ENCODE measurements at places on chromosomes 7 and 10.

GRCh38 chr10:101902032-101902819 lies 58.6 kb upstream of the KCNIP2 start:
- DNase-seq, result no peak

DNA sequence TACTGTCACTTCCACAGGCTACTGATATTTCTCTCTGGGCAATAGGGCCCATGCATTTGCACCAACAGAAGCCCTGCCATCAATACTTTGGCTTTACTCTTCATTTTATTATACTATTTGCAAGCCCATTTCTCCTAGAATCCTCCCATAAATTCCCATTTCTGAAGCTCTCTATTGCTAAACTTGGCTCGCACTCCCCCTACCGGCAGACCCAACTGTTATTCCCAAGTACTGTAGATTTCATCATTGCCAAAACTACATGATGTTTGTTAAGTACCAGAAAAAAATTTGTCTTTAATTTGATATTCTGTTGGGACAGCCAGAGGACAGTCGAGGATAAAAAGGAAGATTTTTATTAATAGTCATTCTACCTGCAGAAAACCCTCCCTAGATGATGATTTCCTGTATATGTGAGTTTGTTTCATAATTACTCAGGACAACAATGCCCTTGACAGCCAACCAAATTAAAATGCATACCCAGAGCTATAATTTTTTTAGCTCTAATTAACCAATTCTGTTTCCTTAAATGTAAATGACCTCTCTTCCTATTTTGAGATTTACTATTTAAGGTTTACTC lies 298.6 kb downstream of the REEP3 start:
- DNase-seq, result no peak

DNA sequence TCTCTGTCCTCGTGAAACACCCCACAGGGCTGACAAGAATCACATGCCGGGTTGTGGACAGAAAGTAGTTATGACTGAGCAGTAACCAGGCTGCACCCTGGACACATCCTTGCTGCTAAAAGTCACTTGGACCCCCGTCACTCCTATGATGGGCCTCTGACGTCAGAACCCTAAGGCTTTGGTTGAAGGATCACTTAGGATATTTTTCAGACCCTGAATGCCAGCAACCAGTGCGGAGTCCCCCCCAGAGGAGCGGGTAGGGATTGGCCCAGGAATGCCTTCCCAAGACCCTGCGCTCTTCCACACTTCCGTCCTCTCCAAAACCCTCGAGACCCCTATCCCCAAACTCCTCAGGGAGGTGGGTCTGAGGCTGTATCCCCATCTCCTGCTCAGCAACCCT lies 52.1 kb downstream of the CFAP46 start:
- no peak for DNase-seq

- no peak for DNase-seq
Measured at GRCh38 chr7:132395361-132395760, 180.9 kb downstream of the PLXNA4 start.

DNA sequence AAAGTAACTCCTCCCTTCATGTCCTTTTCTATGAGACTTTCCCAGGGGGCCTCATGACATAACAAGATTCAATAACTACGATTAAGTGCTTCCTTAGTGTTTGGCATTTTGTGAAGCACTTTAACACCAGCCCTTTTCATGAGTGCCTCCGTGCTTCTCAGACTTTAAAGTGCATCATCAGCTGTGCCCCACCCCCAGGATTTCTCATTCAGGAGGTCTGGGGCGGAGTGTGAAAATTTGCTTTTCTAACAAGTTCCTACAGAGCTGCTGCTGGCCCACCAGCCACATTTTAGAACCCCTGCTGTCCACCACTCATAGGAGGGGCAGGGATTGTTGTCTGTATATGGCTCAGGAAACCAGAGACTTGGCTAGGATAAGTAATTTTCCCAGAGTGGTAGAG lies 445.3 kb downstream of the LRMDA start:
- no peak for DNase-seq

DNA sequence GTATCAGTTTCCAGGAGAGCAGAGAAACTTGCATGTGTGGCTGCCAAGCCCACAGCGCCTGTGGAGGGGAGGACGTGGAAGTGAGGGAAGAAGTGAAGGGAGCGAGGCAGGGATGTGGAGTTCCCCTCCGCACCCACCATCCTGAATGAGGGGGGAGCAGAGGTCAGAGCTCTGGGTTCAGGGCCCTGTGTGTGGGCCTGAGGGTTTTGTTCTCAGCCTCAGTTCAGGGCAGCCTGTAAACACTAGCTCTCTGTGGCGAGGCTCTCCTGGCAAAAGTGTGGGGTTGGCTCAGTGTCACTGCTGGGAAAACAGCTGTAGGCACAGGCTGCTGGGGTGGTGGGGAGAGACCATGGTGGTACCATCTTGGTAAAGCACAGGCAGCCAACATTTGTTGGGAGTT lies 108.4 kb downstream of the C10orf105 start:
- no peak for DNase-seq

- no peak for DNase-seq
Measured at GRCh38 chr7:154693661-154694060, 309.3 kb downstream of the PAXIP1 start.

DNA sequence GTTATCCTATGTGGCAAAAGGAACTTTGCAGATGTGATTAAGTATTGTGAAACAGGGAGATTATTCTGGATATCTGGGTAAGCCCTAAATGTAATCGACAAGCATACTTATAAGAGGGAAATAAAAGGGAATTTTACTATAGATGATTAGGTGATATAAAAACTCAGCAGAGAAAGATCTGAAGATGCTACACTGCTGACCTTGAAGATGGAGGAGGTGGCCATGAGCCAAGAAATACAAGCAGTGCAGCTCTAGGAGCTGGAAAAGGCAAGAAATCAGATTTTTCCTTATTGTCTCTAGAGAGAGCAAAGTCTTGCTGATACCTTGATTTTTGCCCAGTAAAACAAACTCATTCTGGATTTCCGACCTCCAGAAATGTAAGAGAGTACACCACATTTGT lies 67.7 kb downstream of the BRAF start:
- DNase-seq, result no peak

GRCh38 chr10:119222537-119222936 lies 15.2 kb downstream of the GRK5 start:
- DNase-seq, result no peak

GRCh38 chr7:67894746-67895145 lies 898.1 kb downstream of the TYW1 start:
- DNase-seq, result no peak

GRCh38 chr7:143351060-143351459 lies 11.5 kb downstream of the FAM131B start:
- DNase-seq, result no peak

- DNase-seq, result no peak
Measured at GRCh38 chr7:105444342-105444987, 55.7 kb upstream of the SRPK2 start.

- no peak for DNase-seq
Measured at GRCh38 chr7:101953248-101953819, 135.9 kb downstream of the CUX1 start.

DNA sequence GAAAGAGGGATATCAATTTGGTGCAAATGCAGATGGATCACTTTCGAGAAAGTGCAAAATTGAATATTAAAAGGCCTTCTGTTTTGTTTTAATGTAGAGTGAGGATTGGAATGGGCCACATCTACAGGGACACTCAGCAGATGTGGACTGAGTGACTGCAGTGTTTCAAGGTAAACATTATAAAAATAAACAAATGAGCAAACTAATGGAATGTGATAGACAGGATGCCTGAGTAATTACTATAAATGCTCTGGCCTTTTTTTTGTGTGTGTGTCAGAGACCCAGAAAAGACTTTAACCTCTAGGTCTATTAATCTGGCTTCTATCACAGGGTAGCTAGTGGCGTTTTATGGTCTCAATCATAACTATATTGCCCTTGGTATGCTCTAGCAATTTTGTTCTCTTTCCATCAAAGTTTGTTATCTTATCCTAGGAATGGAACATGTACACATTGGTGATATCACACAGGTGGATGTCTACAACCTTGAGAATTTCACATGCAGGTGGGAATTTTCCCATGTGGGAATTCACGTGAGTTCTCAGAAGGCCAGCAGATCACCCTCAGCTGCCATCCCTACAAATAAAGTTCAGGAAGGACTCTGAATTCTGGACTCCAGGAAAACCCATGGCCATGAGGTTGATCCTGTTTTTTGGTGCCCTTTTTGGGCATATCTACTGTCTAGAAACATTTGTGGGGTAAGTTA lies at the start of gene CPA2:
Gene CPA2, plus strand, starts transcription at position 606 of the 703 bp plus-strand sequence. Its CDS starts 19 bp downstream, at position 625.
- DNase-seq, result no peak

DNA sequence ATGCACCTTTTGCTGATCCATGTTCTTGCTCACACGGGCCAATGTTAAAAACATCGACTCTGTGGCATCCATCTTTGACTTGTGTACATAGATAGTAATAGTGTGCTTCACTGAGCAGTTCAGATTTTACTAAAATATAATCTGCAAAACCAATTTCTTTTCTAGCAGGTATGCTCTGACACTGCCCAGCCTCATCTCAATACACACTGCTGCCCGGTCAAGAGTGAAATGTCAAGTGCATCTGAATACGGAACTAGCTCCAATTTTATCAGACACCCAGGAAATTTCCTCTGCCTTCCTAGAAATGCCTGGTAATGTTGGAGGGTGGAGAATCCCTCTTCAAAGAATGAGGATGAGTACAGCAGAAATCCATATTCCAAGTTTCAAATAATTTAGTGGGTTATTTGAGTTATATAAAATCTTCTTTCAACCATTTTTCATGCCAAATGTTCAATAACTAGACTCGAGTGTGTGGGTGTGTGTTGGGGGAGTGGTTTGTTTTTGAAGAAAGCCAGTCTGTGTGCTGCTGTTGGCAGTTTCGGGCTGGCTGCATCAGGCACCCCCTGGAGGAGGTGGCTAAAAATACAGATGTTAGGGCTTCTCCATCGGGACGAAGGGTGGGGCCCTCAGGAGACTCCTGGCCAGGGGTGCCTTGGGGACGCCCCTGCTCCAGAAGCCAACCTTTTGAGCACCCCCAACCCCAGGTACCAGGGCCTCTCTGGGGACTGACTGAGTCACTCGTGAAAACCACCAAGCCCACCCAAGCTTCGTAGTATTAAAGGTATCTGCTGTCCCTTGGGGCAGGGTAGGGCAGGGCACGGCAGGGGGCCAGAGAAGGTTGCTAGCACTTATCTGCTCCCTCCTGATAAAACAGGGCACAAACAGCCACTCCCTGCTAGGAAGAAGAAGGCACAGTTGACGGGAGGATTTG lies 15.4 kb downstream of the CTBP2 start:
- no peak for DNase-seq

DNA sequence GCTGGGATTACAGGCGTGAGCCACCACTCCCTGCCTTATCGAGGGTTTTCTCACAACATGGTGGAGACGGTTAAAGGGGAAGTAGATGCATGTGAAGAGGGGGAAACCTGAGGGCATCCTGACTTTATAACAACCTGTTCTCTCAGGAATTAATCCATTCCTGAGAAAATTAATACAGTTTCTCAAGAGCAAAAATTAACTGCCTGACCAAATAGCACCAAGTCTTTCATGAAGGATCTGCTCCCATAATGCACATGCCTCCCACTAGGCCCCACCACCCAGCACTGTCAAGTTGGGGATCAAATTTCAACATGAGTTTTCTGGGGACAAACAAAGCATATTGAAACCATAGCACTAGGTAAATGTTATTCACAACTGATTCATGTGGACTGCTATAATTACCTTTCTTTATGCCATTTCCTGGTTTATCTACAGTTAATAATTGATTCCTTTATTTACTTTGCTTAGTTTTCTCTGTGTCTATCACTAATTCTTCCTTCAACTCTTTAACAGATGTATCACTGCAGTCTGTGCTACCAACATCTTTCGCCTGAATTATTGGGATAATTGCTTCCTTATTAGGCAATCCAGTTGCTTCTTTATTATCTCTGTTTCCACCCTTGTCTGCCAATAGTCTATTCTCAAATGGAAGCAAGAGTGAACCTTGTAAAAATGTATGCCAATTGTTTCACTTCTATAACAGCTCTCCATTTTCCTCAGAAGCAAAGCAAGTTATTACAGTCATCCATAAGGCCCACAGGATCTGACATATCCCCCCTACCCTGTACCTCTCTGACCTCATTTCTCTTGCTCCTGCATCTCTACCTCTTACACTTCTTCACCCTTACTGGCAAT lies 12.9 kb upstream of the MICU1 start:
- no peak for DNase-seq

DNA sequence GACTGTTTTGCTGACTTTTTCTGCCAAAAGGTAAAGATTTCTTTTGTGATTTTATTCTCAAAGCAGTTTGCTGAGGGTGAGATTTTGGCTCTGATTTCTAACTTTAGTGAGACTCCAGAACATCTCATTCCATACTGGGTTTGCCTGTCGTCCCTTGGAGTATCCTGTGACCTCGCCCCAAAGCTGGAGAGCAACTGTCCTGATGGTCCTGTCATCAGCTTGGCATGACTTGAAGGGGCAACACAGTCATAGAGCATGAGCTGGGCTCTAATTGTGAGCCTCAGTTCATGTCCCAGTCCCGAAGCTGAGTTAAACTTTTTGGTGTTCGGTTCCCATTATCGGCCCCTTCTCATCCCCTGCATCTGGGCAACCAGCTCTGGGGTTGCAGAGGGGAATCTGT lies 23.4 kb downstream of the C10orf90 start:
- DNase-seq, result no peak

GRCh38 chr10:69848454-69848853 lies 46.7 kb downstream of the COL13A1 start:
- DNase-seq, result no peak

DNA sequence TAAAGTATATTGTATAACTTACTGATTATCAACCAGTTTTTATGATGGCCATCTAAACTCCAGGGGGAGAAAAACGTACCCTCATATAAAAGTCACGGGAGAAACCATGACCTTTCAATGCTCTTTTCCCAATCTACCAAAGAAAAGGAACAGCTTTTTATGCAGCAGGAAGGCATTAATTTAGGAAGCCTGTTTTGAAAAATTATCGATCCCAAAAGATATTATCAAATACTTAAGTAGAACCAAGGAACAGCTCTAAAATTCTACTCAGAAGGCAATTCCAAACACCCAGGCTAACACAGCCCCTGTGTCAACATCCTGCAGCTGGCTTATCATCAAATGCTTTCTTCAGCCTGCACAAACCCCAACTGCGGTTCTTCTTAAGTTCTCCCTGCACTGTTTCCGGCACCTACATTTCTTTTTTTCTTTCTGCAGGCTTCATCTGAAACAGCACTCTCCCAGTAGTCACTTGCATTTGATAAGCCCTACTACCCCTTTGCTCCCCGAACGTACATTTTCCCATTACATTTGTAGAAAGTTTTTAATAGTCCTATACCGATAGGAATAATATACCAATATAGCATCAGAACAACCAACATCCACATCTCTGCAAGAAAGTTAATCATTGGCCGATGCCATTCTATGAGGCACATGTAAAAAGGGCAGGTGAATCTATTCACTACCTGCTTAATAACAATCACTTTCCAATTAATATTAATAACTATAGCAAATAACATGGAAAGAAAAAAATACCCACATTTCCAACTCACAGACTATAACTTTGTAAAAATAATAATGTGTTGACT lies 47.9 kb downstream of the PIP4K2A start:
- DNase-seq, result peak; percentile 73

- DNase-seq, result no peak
Measured at GRCh38 chr7:34133983-34134782, 228.8 kb downstream of the BMPER start.

- DNase-seq, result no peak
Measured at GRCh38 chr10:97888134-97888533, 38.5 kb downstream of the GOLGA7B start.

GRCh38 chr7:69860941-69861622 lies 262.8 kb downstream of the AUTS2 start:
- no peak for DNase-seq

- no peak for DNase-seq
Measured at GRCh38 chr10:29760138-29760900, 125.5 kb upstream of the SVIL start.

Measured in naive thymus-derived CD4-positive, alpha-beta T cell (primary cell).